ENCODE measurements at places on chromosomes 11 and 22.

DNA sequence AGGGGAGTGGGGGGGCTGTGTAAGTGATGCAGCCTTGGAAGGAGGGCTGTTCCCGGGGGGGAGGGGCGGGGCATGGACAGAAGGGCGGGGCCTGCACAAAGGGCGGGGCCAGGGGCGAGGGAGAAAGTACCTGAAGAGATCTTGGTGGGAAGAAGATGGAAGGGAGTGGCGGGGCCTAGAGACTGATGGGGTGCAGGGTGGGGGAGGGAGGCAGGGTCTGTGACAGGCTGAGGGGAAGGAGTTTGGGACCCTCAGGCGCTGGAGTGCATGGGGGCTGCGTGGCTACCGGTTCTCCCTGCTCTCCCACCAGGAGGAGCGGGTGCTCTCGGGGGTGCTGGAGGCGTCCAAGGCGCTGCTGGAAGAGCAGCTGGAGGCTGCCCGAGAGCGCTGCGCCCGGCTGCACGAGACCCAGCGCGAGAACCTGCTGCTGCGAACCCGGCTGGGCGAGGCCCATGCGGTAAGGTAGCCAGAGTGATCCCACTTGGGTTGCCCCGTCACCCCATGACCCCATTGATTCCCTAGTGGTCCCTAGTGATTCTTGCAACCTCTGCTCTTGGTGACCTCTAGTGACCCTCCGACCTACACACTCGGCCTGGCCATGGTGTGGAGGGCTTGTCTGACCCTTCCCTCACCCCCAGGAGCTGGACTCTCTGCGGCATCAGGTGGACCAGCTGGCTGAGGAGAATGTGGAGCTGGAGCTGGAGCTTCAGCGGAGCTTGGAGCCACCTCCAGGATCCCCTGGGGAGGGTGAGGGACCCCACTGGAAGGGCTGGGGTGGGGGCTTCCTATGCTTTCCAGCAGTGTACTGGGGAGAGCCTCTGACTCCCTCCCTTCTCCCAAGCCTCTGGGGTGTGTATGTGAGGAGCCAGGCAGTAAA, 3.1 kb downstream of the CCDC88B start:
- no peak for DNase-seq

GRCh38 chr11:97860237-97860636, 1160.5 kb upstream of the CNTN5 start:
- no peak for DNase-seq

GRCh38 chr11:14393889-14394288, 34.9 kb upstream of the RRAS2 start:
- no peak for DNase-seq

- no peak for DNase-seq
Measured at GRCh38 chr11:102254047-102254446, 63.2 kb upstream of the BIRC3 start.

DNA sequence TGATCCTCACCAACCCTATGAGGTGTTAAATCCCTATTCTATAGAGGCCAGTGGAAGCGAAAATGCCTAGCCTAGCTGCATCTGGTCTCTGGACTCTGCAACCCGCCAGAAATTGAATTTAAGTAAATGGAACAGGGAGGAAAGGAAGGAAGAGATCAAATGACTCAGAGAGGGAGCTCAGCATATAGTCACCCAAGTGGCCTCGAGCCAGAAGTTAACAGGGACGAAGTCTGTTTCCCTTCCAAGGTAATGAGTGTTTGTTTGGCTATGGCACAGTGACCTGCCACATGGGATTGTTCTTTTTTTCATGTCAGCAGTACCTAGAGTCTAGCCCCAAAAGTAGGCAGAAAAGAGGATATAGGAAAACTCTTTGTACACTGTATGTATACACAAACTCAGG, 66.3 kb downstream of the PAK1 start:
- no peak for DNase-seq

DNA sequence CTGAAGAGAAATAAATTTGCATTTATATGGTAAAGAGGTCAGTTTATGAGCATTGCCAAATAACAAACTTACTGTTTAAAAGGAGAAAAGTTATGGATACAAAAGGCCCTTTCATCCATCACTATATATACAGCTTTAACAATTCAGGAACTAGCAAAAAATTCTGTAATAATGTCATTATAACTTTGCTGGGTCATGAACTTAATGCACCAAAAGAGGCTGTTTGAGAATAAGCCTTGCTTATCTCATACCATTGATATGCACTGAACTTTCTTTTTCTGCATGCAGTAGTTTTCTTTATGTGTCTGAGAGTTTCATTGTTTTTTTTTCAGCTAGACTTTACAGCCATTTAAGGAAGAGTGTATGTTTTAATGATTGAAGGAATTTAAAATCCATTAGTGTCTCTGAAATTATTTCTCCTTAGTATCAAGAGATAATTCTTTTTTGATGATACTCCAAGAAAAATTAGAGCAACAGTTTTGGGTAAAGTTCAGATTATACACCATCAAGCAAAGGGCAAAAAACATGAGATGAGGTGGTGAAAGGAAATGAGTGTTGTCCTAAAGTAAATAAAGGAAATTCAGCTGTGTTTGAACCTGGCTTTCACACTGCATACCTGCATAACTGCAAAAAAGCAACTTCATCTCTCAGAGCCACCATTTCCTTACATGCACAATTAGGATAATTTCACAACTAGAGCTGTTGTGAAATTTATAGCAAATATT, 188.2 kb upstream of the ANO3 start:
- DNase-seq, result no peak

GRCh38 chr11:117300283-117300663, 9.1 kb downstream of the BACE1-AS start:
- DNase-seq, result no peak

DNA sequence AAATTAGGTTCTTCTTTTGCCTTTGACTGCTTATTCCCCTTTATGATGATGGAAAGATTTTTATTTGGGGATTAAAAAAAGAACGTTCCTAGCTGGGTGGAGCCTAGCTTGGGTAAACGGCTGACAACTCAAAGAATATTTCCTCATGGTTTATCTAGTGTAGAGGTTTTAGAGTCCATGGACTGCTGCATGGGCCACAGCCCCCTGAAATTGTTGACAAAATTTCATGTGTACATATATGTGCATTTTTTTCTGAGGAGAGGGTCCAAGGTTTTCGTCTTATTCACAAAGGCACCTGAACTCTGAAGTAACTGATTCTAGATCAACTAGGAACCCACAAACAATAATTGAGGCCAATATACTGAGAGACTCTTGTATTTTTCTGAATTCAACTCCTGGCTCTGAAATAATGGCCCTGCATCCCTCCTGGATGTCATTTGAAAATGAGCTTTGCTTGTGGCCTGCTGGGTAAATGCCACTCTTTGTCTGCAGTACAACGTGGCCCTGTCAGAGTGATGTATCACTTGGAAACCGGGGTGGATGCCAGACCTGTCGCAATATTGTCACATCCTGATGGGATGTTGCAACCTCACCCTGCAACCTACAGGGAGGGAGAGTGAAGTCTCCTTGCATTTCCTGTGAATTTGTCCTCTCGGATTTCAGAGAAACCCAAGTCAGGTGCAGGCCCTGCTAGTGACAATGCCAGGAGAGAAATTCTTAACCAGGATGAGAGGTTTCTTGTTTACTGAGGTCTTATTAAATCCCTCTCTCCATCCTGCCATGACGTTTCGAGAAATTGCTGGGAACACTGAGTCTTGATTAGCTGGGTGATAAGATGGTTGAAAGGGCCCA, 33.8 kb downstream of the EHF start:
- no peak for DNase-seq

GRCh38 chr22:35092406-35092805, 26.4 kb downstream of the ISX start:
- no peak for DNase-seq

DNA sequence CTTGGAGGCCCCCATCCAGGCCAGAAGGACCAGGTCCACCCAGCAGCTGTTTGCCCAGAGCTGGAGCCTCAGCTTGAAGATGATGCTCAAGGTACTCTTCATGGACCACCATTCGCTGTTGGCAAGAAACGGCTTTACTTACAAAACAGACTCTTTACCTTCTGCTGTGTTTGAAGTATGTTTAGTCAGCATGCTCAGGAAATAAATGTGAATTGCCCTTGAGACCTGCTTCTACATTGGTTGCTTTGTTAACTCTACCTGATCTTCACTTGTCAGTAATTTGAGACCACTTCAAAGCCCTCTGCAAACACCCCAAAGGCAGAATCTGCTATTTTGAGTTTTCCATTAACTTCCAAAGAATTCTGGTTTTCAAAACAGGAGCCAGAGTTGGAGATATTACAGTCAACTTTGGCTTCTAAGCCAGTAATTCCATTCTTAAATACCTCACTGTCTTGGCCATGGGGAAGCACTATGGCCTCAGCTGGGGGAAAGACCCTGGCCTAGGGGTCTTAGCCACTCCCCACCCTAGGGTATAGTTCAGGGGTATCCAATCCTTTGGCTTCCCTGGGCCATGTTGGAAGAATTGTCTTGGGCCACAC, 2.7 kb downstream of the UQCR10 start:
- no peak for DNase-seq
